ENCODE measurements at places on chromosomes 4 and X. TPM values are rescaled to one million over a fixed set of nuclear protein-coding genes. Genes with fewer than 3 reads are reported as not detected.

Gene CXCL1
- not detected for total RNA-seq

Gene OTUD4
- total RNA-seq: 60.0 TPM

DNA sequence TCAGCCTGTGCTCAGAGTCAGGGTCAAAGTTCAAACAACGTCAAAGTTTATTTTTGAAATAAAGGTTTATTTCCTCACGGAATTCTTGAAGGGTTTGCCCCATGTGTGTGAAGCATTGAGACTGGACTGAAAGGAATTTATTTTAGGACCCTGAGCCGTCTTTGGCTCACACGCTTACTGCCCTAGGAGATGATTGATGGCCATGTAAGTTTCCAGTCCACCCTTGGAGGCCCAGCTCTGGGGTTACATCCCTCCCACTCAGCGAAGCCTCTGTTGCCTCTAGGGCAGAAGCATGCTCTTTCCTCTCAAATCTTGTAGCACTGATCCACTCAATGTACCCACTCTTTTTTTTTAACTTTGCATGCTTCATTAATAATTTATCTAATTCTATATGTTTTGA is 4.5 kb upstream of the NHSL2 start:
- H3K27ac ChIP-seq: no peak overlapping the region
- H3K36me3 ChIP-seq: no peaks in the 10 kb centered on the region
- peaks cover 9% of the 10 kb centered on the region for H3K4me1 ChIP-seq
- peaks cover 3% of the 10 kb centered on the region for H3K27me3 ChIP-seq
- no peak for DNase-seq

GRCh38 chr4:176638992-176639391 is 153.7 kb downstream of the VEGFC start:
- H3K4me1 ChIP-seq: no peaks in the 10 kb centered on the region
- H3K27me3 ChIP-seq: no peaks in the 10 kb centered on the region
- H3K36me3 ChIP-seq: no peaks in the 10 kb centered on the region
- no peak overlapping the region for H3K27ac ChIP-seq
- DNase-seq: no peak

Gene NKX3-2
- not detected for total RNA-seq

GRCh38 chr4:88429401-88429800 is 27.5 kb upstream of the HERC5 start:
- no peaks in the 10 kb centered on the region for H3K27me3 ChIP-seq
- no peak overlapping the region for H3K27ac ChIP-seq
- no peak for DNase-seq
- H3K4me1 ChIP-seq: no peaks in the 10 kb centered on the region
- no peak overlapping the region for H3K4me3 ChIP-seq

DNA sequence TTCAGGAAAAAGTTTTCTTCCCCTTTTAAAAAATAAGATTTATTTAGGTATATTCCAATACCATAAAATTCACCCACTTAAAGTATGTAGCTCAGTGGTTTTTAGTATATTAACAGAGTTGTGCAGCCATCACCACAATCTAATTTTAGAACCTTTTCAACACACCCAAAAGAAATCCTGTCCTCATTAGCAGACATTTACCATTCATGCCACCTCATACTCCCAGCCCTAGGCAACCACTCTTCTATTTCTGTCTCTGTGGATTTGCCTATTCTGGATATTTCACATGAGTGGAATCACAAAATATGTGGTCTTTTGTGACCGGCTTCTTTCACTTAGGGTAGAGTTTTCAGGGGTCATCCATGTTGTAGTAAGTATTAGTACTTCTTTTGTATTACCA is 7.4 kb downstream of the ZNF81 start:
- no peak for DNase-seq
- no peaks in the 10 kb centered on the region for H3K27me3 ChIP-seq
- H3K4me1 ChIP-seq: peaks cover under 1% of the 10 kb centered on the region
- no peak overlapping the region for H3K4me3 ChIP-seq
- peaks cover 17% of the 10 kb centered on the region for H3K36me3 ChIP-seq

GRCh38 chr4:108427946-108428485 is 192.4 kb upstream of the RPL34 start:
- no peak for DNase-seq
- H3K36me3 ChIP-seq: no peaks in the 10 kb centered on the region
- no peaks in the 10 kb centered on the region for H3K27me3 ChIP-seq
- H3K27ac ChIP-seq: no peak overlapping the region
- H3K4me3 ChIP-seq: no peak overlapping the region

GRCh38 chrX:28638775-28639174 is 51.5 kb downstream of the IL1RAPL1 start:
- no peaks in the 10 kb centered on the region for H3K4me1 ChIP-seq
- H3K4me3 ChIP-seq: no peak overlapping the region
- H3K27ac ChIP-seq: no peak overlapping the region
- no peak for DNase-seq

DNA sequence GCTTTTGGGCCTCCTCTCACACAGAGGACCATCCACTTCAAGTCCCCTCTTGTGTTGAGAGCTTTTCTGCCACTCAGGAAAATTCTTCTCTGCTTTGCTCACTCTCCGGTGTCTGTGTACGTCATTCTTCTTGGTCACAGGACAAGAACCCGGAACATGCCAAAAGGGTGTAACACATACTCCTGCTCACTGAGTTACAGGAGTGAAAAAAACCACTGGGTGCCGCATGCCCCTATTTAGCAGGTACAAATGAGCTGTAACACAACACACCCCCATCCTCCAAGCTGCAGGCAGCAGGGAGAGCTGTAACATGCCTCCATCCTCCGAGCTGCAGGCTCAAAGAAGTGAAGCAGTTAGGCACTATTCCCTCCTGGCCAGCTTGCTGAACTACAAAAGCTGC is 13.0 kb upstream of the CXCL2 start:
- no peak overlapping the region for H3K27ac ChIP-seq
- H3K4me3 ChIP-seq: no peak overlapping the region
- H3K4me1 ChIP-seq: no peaks in the 10 kb centered on the region
- H3K36me3 ChIP-seq: no peaks in the 10 kb centered on the region
- DNase-seq: no peak

- no peak for DNase-seq
- no peak overlapping the region for H3K27ac ChIP-seq
- H3K27me3 ChIP-seq: peaks cover 2% of the 10 kb centered on the region
- H3K4me1 ChIP-seq: no peaks in the 10 kb centered on the region
- H3K4me3 ChIP-seq: no peak overlapping the region
- H3K36me3 ChIP-seq: no peaks in the 10 kb centered on the region
These were observed 147.9 kb downstream of the FBXO8 start for GRCh38 chr4:174135530-174135929.

GRCh38 chrX:102979536-102979935 is 42.5 kb downstream of the RAB40AL start:
- H3K27ac ChIP-seq: no peak overlapping the region
- no peak overlapping the region for H3K4me3 ChIP-seq
- no peaks in the 10 kb centered on the region for H3K27me3 ChIP-seq
- H3K36me3 ChIP-seq: no peaks in the 10 kb centered on the region
- H3K4me1 ChIP-seq: no peaks in the 10 kb centered on the region

Gene REELD1
- 0.72 TPM for total RNA-seq

Gene OSTC
- 36.5 TPM for total RNA-seq

Gene F9
- not detected for total RNA-seq

Gene DMP1
- total RNA-seq: not detected

Gene SPANXN3
- not detected for total RNA-seq

GRCh38 chr4:157992038-157992705 is 180.7 kb downstream of the GASK1B start:
- no peaks in the 10 kb centered on the region for H3K4me1 ChIP-seq
- H3K4me3 ChIP-seq: no peak overlapping the region
- H3K27ac ChIP-seq: no peak overlapping the region
- no peaks in the 10 kb centered on the region for H3K27me3 ChIP-seq
- no peaks in the 10 kb centered on the region for H3K36me3 ChIP-seq

DNA sequence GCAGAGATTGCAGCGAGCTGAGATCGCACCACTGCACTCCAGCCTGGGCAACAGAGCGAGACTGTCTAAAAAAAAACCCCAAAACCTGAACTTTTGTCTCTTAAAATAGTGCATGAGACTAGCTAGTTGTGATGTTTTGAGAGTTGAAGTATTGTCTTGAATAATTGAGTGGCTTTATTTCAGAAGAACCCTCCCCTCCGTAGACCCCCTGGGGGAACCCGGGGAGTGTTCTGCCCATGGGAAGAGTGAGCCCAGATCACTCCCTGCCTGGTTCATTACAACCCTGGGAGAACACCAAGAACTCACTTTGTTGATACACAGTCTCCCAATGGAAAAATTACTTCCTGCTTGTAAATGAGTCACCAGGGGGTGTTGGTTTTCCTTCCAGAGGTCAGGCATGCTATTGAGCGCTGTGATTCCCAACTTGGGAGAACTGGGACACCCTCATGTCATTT is 65.3 kb upstream of the SHISA3 start:
- H3K4me1 ChIP-seq: no peaks in the 10 kb centered on the region
- H3K27me3 ChIP-seq: no peaks in the 10 kb centered on the region
- DNase-seq: no peak
- H3K36me3 ChIP-seq: no peaks in the 10 kb centered on the region
- no peak overlapping the region for H3K4me3 ChIP-seq

DNA sequence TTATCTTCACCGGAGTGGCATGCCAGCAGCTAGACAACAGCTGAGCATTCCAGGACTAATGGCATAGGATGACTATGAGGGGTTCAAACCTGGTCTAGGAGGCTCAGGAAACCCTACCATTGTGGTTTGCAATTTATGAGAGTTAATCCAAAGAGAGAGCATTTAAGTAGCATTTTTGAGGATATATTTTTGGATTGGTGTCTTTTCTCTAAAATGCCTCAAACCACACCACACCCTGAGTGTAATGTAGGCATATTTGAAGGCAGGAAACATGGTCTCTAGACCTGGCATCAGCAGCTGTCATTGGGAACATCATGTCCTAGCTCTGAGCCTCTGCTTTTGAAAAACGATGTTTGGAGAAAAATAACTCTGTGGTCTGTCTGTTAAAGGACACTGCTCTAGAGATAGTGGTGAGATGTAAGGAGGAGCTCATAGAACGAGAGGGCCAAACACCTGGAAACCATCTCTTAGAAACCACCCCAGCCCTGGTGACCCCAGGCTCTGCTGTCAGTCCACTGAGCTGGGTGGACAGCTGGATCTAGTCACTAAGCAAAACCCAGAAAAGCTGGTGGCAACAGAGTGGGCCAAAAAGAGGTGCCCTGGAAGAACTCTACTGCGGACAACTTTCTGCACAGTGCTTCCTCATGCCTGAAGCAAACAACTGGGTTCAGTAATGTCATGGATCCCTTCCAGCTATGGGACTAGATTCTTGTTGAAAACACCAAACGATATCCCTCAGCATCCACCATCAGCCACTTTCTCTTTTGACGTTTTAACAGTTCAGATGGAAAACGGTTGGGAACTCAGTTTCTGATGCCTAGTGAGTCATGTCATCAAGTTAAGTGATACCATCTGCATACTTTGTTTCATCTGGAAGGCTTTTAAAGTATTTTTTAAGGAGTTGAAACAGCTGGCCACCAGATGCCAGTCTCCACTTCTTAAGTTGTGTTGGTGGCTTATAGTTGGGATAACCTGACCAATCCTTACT is 100.2 kb upstream of the C1QTNF7 start:
- H3K4me3 ChIP-seq: no peak overlapping the region
- no peaks in the 10 kb centered on the region for H3K27me3 ChIP-seq
- DNase-seq: no peak
- no peaks in the 10 kb centered on the region for H3K4me1 ChIP-seq

- no peaks in the 10 kb centered on the region for H3K27me3 ChIP-seq
- no peak overlapping the region for H3K27ac ChIP-seq
- no peaks in the 10 kb centered on the region for H3K36me3 ChIP-seq
- no peak overlapping the region for H3K4me3 ChIP-seq
These were observed 46.9 kb downstream of the ADGRG4 start for GRCh38 chrX:136347706-136348105.

DNA sequence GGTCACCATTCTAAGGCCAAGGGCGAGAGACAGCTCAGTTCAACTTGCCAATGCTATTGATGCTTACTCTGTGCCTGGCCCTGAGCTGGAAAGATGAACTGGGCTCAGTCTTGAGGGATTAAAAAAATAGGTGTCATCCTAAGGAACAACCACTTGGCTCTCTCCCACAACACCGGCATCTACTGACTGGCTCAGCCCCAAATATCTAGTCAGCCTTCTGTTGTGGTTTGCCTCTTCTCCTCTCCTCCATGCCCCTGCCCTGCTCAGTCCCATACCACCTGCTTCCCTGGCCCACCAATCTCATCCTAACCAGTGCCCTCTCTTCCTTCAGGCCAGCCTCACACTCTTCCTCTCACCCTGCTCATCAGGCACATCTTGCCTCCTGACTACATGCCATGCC is 29.6 kb downstream of the KDM5C start:
- H3K4me1 ChIP-seq: no peaks in the 10 kb centered on the region
- no peak for DNase-seq
- peaks cover 73% of the 10 kb centered on the region for H3K36me3 ChIP-seq
- H3K27me3 ChIP-seq: no peaks in the 10 kb centered on the region
- no peak overlapping the region for H3K27ac ChIP-seq

DNA sequence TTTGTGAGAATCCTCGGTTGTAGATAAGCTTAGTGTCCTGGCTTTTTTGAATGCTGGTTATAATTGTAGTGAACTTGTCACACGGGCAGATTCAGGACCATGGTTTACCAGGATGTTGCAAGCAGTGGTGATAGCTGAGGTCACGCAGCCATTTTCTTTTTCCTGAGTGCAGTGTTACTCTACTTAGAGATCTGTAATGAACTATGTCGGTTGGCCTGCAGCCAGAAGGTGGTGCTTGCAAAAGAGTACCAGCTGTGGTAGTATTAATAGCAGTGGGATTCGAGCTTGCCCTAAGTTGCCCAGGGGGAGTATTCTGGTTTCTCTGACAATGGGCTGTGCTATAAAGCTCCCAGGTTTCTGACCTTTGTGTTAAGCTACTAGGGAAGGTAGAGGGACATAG is 368.9 kb downstream of the SLITRK2 start:
- H3K4me3 ChIP-seq: no peak overlapping the region
- DNase-seq: no peak
- no peak overlapping the region for H3K27ac ChIP-seq
- H3K36me3 ChIP-seq: no peaks in the 10 kb centered on the region
- H3K4me1 ChIP-seq: no peaks in the 10 kb centered on the region
- H3K27me3 ChIP-seq: no peaks in the 10 kb centered on the region

DNA sequence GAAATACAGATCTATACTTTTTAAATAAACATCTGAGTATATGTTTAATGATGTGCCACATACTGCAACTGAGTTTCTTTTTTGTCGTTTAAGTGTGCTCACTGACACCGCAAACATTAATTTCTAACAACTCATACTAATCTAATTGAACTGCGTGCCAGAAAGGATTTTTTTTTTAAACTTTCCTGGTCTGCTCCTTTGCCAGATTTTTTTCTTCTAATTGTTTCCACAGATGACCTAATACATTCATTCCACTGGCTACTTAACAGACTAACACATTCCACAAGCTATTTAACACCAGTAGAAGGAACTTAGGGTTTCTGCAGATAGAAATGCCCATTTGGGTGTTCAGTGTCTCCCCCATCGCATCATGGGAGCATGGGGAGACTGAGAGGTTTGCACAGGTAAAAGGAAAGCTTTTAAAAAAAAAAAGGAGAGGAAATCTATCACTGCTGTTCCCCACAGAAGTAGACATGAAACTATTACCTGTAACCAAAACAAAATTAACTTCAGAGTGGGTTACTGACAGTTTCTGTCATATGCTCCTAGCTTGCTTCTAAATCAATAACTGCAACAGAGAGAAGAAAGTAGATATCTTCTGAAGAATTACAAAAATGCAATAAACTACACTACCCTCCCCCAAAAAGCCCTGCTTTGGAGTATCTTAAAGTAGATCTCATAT is 31.6 kb downstream of the SH3KBP1 start:
- no peaks in the 10 kb centered on the region for H3K27me3 ChIP-seq
- no peak overlapping the region for H3K4me3 ChIP-seq
- H3K36me3 ChIP-seq: no peaks in the 10 kb centered on the region
- H3K27ac ChIP-seq: peak overlapping the region; percentile 58
- DNase-seq: no peak
